LNCaP clone FGC (cell line): ENCODE measurements at places on chromosomes 7 and 10.

DNA sequence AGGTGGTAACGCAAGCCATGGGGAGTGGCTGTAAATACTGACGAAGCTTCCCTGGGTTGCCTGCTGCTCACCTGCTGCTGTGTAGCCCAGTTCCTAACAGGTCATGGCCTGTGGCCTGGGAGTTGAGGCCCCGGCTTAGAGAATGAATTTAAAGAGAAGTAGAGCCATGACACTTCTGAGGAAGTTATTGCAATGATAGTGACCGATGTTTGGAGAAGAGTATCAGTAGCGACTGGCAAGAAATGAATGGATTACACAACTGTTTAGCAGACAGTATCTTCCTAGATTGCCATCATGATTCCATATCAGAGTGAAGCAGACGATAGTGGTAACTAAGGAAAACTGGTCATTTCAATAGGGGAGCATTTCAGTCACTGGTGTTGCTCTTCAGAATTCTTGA, 249.6 kb downstream of the PLXDC2 start:
- DNase-seq, result no peak

GRCh38 chr10:44724415-44725174, 186.5 kb upstream of the TMEM72 start:
- no peak for DNase-seq

DNA sequence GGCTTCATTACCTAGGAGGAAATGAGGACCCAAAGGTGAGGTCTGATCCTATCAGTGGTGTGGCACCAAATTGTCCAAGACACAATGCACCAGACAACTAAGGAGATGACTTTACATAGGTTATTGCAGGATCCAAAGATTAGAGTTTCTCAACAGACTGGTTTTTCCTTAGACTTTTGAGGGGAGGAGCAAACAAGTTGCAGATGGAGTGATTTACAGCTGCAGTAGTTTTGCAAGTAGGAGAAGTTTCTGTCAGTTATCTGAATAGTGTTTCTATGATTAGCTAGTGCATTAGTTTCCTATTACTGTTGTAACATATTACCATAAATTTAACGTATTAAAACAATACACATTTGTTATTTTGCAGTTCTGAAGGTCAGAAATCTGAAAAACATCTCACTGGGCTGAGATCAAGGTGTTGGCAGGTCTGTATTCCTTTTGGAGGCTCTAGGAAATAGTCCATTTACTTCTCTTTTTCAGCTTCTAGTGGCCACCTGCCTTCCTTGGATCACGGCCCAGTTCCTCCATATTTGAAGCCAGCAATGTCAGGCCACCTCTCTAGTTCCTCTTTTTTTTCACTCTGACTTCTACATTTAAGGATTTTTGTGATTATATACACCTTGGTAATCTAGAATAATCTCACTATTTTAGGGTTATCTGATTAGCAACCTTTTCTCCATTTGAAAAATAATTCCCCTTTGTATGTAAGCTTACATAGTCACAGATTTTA, 994.9 kb downstream of the REEP3 start:
- DNase-seq, result no peak

- DNase-seq, result peak; percentile 83
Measured at GRCh38 chr10:78407009-78407711, 373.5 kb downstream of the RPS24 start.

GRCh38 chr10:79101560-79102497, 33.1 kb downstream of the ZMIZ1 start:
- DNase-seq, result no peak

DNA sequence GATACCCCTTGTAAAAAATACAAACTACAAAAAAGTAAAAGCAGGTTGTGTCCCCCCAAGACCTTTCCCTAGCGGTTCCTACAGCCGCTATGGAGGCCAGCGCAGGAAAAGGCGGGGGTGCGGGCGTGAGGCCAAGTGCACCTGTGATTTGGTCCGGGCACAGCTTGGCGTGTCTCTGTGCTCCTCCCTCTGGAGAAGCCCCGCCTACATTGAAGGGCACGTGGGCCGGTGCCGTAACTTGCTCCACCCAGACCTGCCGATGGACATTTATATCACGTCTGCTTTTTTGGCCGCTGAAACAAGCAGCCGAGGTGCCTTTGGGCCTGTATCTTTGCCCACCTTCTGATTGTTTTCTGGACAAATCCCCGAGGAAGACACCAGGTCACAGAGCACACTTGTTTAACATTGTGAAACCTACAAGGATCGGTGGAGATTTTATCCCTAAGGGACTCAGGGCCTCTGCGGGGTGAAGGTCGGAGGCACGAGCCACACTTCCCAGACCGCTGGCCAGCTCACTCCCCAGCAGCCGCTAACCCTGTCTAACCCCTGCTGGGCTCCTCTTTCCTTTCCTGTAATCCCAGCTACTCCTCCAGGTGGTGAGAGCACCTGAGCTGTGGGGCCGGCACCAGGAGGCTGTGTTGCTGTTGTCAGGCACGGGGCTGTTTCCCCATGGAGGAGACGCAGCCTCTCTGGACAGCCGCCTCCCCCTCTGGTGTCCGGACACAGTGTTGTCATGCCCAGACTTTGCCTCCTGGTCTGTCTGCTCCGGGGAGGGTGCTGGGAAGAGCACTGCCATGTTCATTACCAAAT, 18.8 kb upstream of the INPP5A start:
- DNase-seq, result peak; percentile 81

DNA sequence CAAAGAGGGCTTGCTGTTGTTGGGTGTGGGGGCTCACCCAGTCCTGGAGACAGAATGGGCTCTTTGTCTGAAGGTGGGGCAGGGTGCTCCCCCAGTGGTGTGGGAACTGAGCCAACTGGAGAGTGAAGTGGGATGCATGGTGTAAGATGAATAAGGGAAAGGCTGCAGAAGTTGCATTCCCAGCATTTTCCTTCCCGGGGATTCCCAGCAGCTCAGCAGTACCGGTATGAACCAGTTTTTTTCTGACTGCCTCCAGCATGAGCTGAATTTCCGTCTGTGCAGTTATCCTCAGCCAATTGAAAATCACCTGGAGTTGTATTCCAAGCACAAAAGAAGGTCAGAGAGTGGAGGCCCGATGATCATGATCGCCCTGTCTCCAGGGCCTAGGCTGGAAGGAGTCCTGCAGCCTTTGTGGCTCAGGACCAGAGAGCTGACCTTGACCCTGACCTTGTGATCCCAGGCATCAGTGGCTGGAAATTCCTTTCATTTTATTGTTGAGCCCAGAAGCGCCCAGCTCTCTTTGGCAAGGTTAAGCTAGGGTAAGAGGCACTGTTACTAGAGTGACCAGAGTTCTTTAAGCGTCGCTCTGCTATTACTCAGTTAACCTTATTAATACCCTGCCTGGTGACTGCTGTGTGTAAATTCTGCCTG, 33.4 kb downstream of the OGDH start:
- DNase-seq, result no peak

DNA sequence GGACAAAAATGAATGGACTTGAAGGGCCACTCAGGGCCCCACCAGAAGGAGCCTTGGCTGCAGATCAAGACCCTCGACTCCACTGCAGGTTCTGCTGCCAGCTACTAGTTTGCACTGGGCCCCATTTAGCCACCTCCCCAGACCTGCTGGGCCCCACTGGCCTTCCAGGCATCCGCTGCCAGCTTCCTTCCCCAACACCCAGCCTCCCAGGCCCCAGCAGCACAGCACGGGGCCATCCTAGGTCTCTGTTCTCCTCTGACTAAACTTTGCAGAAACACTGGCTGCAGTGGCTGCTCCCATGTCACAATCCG, 277.4 kb upstream of the KLF14 start:
- no peak for DNase-seq

DNA sequence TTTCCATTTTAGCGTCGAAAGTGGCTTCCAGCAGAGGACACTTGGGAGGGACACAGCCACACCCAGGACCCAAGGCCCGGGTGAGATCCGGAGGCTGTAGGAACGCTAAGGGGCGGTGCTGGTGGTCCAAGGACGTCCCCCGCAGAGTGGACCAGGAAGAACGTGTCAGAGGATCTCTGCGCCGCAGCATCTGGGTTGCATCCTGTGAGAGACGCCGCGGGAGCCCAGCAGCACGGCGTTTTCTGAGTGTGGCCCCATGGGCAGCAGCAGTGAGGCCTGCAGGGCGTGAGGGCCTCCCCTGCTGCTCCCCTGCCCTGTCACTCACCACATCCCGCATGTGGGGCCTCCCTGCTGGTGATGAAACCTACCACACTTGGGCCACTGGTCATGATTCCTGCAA, 40.5 kb upstream of the BNIP3 start:
- no peak for DNase-seq

- DNase-seq, result no peak
Measured at GRCh38 chr10:77152256-77152655, 485.4 kb downstream of the KCNMA1 start.

GRCh38 chr7:33062023-33062781, at the start of gene NT5C3A:
TSS of gene NT5C3A (minus strand) at chr7:33062776. CDS start at chr7:33062705, 71 bp downstream.
- DNase-seq, result no peak

DNA sequence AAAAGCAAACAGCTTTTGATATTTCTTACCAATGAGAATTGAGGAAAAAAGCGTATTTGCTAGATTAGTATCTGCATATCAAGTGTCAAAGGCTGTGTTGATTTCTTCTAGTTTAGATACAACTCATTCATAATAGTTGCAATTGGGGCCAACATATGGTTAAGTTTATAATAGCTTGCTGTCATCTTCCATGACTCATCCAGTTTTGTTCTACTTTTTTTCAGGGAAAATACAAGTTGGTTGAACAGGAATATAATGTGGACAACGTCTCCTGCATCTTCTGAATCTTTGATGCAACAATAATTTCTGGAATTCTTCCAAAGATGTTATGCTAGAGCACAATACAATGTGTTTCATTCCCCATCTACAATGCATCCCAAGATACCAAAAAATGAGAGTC, 182.0 kb downstream of the THSD7A start:
- no peak for DNase-seq

DNA sequence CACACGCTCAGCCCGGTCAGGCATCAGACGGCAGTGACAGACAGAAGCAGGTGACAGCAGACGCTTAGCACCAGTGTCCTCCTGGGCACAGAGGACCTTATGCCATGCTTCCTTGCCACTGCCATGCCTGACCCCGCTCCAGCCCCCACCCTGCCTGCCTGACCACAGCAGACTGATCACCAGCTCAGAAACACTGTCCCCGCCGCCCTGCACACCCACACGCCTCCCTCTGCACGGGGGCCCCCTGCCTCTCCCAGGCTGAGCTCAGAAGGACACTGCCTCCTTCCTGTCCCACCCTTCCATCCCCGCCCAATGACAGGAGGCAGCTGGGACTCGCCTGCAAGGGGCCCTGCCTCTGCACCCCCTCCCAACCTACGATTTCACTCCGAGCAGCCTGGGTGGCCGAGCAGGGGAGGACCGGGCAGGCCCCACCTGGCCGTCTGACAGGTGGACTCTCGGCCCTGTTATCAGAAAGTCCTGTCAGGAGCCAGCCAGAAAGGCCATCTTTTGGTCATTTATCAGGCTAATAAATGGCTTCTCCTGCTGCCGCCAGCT, 183.4 kb downstream of the ELFN1 start:
- DNase-seq, result no peak

DNA sequence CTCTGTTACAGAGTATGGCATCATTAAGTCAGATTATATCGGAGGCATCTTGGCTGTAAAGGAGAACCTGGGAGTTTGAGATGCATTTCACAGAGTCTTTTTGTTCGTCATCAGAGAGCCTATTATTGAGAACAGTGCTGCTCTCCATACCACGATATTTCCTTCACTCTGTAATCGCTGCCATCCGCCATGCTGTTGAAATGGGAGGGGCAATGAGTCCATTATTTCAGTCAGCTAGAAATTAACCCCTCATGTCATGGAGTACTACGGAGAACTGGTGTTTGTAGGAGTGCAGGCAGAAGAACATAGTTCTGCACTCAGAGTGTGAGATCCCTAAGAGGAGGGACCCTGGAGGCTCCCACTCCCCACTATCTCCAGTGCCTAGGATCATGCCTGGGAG, 59.2 kb downstream of the SLC16A12 start:
- no peak for DNase-seq

- DNase-seq, result no peak
Measured at GRCh38 chr10:90860790-90861189, 3.0 kb upstream of the HTR7 start.
